ENCODE measurements at places on chromosomes 16 and 17.

DNA sequence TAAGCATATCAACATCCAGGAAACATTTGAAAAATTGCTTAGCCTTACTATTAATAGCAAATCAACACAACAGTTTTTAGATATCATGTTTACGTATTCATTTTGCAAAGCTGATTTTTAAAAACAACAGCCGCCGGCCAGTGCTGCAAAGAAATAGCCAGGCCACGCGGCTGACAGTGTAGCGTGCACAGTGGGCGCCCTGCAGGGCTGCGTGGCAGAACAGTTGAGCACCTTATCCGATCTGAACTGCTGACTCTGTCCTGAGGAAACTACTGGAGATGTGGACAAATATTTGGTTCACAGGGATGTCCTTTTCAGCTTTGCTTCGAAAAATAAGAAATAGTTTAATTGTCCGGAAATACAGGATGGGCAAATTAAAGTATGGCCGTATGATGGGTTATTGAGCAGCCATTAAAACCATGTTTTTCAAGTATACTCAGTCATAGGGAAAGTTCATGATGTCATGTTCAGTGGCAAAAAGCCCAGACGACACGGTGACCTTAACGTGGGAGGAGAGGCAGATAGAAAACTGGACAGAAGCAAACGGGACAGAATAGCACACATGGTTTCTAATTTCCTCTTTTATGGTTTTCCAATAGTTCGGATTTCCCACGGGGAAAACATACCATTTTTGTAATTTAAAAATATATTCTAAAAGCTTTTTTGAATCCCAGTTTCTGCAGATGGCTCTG is 52.4 kb upstream of the ENDOV start:
- DNase-seq, result no peak

GRCh38 chr17:21351366-21352065 is 24.6 kb upstream of the KCNJ12 start:
- DNase-seq, result no peak

- no peak for DNase-seq
Measured at GRCh38 chr17:58060596-58061191, 22.5 kb upstream of the DYNLL2 start.

DNA sequence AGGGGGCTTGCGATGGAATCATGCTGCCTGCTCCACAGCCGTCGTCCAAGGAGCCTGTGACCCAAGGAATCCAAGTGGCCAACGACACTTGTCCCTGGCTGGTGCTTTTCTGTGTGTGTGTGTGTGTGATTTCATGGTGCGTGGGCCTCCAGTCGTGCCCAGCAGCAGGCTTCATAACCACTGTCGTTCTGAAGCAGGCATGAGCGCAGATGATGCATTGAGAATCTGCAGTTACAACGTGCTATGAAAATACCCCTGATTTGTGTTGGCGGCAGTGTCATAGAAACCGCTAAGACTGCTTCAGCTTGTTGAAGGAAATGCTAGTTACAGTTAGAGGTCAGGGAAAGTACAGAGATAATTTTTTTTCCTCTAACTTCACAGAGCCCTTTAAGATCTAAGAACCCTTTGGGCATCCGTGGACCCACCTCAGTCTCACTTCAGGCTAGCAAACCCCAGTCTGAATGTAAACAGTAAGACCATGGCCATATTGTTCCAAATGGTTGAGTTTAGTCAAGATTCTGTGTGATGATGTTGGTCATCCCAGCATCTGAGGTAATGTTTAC is 15.6 kb downstream of the C16orf90 start:
- no peak for DNase-seq

GRCh38 chr17:13587487-13588338 is 14.0 kb downstream of the HS3ST3A1 start:
- DNase-seq, result no peak

GRCh38 chr16:1524366-1524765 is 9.1 kb upstream of the TMEM204 start:
- no peak for DNase-seq
